ENCODE measurements at places on chromosomes 7 and 10.

DNA sequence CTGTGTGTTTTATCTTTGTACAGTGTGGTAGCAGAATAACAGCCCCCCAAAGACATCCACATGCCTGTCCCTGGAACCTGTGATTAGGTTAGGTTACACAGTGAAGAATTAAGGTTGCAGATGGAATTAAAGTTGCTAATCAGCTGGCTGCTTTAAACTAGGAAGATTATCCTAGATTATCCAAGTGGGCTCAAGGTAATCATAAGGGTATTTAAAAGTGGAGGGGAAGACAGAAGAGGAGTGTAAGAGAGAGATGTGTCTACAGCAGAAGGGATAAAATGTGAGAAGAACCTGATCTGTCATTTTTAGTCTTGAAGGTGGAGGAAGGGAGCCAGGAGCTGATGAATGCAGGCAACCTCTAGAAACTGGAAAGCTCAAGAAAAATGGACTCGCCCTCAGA is 117.6 kb downstream of the ARHGAP22 start:
- no peak for DNase-seq

GRCh38 chr10:72356115-72356514 is 1.4 kb upstream of the DNAJB12 start:
- no peak for DNase-seq

GRCh38 chr10:96670786-96671185 is 49.5 kb downstream of the PIK3AP1 start:
- no peak for DNase-seq

- DNase-seq: peak; percentile 16
Measured at GRCh38 chr10:117374506-117375359, 507 bp downstream of the PDZD8 start.

- no peak for DNase-seq
Measured at GRCh38 chr7:139757968-139758367, 19.8 kb downstream of the HIPK2 start.

DNA sequence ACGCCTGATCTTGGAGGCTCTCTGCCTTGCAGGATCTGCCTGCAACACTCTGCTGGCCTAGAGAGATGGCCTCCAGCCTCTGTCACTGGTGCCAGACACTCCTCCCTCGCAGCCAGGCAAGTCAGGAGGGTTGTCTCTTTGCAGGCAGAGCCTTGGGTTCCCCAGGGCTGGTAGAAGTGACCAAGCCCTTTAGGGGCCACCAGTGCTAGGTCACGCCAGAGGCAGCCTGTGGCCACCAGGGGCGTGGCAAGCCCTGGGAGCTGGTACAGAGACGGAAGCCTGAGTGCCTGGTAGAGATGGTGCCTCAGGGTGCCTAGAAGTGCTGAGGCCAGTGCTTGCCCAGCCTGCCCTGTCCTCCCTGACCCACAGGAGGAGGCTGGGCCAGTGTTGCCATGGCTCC is 9.1 kb downstream of the ADCYAP1R1 start:
- DNase-seq: no peak

DNA sequence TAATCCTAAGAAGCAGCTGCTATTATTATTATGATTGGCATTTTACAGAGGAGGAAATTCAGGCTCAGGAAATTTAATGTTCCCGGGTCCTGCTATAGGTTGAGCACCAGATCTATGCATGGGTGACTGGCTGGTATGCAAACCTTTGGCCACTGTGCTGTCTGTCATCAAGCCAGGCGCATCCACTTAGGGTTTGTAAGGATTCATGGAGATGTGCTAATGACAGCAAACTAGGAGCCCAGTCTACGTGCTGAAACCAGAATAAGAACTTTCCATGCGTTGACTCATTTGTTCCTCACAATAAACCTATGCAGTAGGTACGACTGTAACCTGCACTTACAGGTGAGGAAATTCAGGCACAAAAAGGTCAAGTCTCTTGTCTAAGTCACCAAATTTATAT is 64.5 kb upstream of the ZMIZ1 start:
- DNase-seq: no peak

- DNase-seq: no peak
Measured at GRCh38 chr7:157464971-157465886, 128.4 kb downstream of the DNAJB6 start.

DNA sequence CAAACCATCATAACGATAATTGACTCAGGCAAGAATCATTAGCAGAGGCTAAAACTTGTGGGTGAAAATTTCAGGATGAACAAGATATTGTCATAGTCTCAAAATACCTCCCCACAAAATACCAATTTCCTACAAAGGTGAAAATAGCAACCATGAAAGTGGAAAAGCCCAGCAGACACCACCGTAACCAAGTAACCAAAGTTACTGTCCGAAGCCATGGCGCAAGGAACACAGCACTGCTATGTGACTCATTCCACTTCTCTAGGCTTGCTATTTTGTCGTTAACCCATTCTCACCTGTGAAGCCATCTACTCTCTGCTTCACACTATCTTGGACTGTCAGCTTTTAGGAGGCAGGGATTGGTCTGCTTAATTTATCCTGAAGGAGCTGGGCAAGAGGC is 113.8 kb upstream of the CACUL1 start:
- DNase-seq: no peak

GRCh38 chr10:79047875-79048638 is 20.7 kb upstream of the ZMIZ1 start:
- peak; percentile 61 for DNase-seq

GRCh38 chr7:43431020-43431595 is 151.8 kb upstream of the STK17A start:
- no peak for DNase-seq

GRCh38 chr7:151013733-151014497 is 10.4 kb downstream of the ATG9B start:
- DNase-seq: peak; percentile 82

DNA sequence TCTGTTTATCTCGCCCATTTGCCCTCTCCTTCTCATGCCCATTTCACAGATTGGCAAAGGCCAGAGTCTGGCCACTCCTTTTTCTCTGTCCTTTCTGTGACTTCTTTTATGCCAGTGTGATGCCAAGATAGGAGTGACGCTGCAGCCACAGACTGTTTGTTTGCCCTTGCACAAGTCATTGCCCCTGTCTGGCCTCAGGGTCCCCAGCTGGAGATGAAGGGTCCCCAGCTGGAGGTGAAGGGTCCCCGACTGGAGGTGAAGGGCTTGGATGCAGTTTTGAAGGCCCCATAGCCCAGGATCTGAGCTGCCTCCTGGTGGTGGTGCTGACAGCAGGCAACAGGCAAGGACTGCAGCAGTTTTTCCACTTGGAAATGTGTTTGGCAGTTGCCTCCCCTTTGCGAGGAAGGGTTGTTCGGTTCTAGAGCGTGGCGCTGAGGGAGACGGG is 50.8 kb upstream of the SLC29A3 start:
- DNase-seq: no peak

DNA sequence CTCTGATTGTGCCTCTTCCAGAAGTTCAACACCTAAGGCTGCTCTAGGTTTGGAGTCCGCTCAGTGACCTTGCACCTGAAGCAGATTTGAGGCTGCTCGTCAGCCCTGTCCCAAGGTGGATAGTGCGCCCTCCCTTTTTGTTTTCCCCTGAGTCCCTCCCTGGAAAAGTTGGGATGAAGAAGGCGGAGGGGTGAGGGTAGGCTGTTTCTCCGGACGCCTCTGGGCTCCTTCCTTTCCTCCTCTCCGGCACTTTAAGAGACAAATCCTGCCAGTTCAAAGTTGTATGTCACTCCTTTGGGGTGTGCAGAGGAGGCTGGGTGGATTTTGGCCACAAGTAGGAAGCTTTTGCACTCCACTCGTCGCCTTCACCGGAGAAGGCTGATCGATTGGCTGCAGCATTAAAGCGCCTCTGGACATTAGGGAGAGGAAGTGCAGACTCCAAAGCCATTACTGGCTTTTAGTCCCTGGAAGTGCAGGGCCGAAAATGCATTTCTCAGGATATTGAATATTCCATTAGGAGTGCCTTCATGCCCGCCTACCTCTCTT is 81.9 kb upstream of the PRKG1 start:
- DNase-seq: no peak

DNA sequence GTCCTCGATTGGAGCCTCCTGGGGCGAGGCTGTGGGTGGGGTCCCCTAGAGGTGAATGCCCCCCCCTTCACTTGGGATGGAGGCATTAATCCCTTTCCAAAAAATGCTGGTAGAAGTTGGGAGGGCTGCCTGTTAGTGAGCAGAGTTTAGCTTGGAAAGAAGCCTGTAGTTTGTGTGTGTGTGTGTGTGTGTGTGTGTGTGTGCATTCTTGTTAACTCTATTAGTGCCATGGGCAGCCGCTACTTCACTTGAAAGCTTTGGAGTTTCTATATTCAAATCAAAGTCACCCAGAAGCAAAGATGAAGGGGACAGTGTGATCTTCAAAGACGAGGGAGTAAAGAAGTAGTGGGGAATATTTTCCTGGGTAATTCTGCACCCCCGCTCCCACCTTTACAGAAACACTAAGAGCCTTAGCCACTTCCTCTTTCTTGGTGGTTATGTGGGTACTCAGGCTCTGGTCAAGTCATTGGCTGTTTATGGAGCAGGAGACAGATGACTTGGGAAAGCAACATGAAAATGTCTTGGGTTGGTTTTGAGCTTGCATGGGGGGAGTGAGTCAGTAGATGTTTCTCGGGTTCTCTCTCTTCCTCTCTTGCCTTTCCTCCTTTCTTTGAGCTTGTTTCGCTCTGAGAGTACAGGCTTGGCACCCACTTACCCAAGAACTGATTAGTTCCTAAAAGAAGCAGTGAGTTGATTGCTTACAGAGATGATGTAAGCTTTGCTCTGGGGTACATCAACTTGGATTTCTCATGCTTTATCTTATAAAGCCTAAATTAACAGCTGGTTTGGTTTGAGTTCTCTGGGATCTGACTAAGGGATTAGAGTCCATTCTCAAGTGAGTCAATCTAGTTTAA is 35.9 kb downstream of the TCF7L2 start:
- DNase-seq: no peak

DNA sequence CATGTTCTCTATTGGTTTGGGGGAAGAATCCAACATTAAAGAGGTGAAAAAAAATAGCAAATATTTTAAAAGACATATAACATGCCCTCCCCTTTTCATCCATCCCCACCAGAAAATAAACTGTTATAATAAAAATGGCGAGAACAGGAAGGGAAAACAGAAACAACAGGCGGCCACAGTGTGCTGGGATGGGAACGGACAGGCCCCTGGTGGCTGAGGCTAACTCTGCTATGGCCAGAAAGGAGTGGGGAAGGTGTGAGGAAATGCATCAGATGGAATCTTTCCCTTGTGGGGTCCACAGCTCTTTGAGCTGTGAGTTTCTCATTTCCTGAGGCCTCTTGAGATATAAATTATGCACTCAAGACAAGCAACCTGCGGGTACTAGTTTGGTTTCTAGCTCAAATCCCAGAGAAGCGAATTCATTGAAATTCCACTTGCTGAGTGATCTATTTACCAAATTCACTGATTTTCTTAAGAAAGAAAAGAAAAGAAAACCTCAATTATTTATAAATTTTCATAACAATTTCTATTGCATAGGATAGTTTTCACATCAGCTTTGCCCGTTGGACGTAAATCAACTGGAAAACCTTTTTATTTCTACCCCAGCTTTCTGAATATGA is 139.5 kb downstream of the BMPER start:
- DNase-seq: no peak

- DNase-seq: no peak
Measured at GRCh38 chr7:55271661-55272060, 93.5 kb upstream of the LANCL2 start.

- DNase-seq: no peak
Measured at GRCh38 chr7:26284477-26284876, 7.2 kb upstream of the SNX10 start.

DNA sequence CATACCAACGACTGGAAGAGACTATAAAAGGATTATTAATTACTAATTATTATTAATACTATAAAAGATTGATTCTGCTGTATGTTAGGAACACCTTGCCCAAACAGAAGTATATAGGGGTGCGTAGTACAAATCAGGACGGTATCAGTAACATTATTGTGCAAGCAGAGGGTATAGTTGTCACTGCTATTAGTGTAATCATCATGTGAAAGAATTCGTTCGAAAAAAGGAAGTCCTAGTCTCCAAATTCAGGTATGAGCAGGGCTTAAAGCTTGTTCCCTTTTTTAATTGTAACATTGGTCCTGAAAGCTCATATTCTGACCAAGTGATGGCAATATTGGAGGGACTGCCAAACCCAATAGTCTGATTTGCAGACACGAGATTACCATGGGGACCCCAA is 81.8 kb downstream of the THSD7A start:
- DNase-seq: no peak

- DNase-seq: no peak
Measured at GRCh38 chr7:105021352-105021751, 7.3 kb downstream of the KMT2E start.

DNA sequence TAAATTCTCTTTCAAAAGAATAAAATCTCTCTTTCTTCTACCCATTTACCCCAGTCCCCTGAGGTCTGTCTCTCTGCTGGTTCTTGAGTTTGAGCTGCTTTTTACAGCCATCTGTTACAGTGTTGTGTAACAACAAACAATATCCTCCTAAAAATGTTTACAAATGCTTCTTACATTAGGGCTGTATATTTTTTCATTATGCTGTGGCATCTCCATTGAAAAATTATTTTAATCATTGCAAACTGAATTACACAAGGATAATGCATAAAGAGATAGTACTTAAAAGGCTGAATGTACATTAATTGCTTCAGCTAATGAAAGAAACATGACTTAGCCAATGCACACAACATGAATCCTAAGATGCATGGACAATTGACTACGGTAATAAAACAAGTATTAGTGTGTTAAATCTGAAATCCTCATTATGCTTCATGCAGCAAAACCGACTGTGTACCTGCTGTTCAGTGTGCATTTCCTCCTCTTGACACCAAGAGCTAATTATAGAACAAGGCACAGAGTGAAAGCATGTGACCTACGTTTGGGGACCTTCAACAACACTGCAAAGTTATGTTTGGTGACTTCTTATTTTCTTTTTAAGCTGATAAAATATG is 181.7 kb upstream of the RHOBTB1 start:
- DNase-seq: no peak

GRCh38 chr7:151087245-151088018 is 1.2 kb downstream of the AGAP3 start:
- DNase-seq: no peak

- DNase-seq: no peak
Measured at GRCh38 chr7:68640103-68640502, 958.2 kb upstream of the AUTS2 start.

All from activated gamma-delta T cell treated with Interleukin-2 at 50 U/mL for 16 hours (primary cell).